ENCODE measurements at places on chromosomes 11 and 22.
A peak's percentile ranks its signal among the peaks of the same experiment; 100 is the strongest.

- DNase-seq = no peak
Observed at GRCh38 chr11:17366495-17366894, 14.9 kb downstream of the NCR3LG1 start.

DNA sequence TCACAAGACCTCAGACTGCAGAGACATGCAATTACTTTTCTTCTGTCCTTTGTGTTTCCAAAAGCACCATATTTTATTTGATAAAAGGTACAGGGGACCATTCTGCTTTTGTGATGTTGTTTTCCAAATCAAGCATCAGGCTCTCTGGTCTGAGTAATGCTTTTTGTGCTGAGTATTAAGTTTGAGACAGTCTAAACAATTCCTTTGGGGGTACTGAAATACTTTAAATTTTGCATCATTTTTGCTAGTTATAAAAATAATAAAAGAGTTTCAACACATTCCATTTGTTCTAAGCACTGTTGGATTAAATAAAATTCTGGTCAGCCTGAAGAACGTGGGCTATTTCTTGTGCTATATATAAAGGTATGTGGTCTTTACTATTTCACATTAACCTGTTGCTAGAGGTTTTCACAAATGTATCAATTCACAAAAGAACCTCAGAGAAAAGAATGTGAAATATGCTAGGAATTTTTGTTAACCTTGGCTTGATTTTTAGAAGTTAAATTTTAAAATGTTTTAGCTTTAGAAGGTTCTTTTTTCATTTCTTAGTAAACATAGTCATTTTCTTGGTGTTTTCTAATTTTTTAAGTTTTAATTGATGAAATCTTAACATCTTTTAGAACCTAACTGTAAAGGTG lies 61.6 kb downstream of the C22orf31 start:
- DNase-seq = no peak

DNA sequence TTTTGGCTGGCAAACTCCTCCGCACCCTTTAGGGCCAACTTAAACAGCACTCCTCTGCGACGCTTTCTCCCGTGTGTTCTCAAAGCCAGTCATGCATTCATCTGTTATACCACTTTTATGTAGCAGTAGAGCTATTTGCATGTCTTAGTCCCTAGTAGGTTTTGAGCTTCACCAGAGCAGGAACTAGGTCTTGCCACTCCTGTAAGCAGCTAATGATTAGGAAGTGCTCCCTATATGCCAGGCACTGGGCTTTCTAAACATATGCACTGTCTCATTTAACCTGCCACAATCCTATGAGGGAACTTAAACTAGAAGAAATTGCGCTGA lies 180.8 kb downstream of the DBX1 start:
- DNase-seq = peak; percentile 11

- no peak for DNase-seq
Observed at GRCh38 chr11:119205080-119205479, 1.1 kb upstream of the CBL start.

DNA sequence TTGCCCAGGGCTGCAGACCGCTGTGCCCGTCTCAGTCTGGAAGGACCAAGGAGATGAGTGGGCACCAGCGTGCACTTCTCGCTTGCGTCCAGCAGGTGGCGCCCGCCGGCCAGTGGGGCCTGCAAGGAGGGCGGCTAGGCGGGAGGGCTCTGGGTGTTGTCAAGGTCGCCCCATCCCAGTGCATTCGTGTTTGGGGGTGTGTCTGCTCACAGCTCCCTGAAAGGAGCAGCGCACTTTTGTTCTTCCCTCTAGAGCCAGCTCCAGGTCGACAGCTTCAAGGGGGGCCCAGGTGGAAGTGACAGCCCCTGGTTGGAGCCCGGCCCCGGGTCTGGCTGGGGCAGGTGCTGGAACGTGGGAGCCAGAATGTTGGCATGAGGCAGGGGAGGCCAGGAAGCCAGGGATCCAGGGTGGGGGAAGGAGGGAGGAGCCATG lies 23.4 kb upstream of the MPPED1 start:
- DNase-seq = peak; percentile 82

- no peak for DNase-seq
Observed at GRCh38 chr11:24496386-24496735, 492 bp upstream of the LUZP2 start.

DNA sequence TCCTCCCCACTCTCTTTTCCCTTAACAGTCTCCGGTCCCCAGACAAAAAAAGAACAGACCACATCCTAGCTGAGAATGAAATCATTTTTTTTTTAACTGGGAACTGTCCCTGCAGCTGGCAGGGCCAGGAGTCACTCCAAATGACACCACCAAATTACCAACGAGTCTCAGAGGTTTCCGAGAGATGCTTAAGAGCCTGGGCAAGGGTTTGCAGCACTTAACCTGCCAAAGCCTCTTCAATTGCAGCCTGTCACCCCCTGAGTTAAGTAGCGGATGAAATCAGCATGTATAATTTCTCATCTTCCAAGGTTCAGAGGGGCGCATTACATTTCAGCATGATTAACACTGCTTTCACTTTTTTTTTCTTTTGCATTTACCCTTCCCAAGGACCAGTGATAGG lies 71.8 kb downstream of the TENM4 start:
- no peak for DNase-seq

GRCh38 chr11:43270468-43270867 lies 41.3 kb upstream of the API5 start:
- DNase-seq = no peak

GRCh38 chr11:67375320-67376055 lies 2.1 kb upstream of the CLCF1 start:
- no peak for DNase-seq

- DNase-seq = no peak
Observed at GRCh38 chr11:130448416-130449309, at the start of gene ADAMTS15. TSS of gene ADAMTS15 (plus strand) at chr11:130448645. CDS start at chr11:130448974, 329 bp downstream.

DNA sequence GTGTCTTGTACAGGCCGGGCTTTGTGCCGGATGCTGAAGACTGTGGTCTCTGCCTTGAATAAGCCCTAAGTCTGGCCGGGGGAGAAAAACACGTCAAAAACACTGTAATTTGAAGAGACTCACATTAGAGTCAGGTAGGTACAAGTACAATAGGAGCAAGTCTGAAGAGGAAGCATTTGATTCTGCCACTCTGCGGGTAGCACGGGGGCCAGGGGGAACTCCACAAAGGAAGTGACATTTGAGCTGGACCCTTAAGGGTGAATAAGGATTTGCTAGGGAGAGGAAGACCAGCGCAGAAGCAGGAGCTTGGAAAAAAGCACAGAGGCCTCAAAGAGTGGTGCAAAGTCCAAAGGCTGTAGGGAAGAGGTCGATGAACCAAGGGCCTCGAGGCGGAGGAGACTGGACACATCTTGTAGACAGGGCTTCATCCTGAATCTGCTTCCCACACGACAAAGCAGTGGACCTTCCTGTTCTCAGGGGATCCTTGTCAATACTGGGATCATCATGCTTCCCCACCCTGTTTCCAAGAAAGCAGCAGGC lies 38.7 kb downstream of the BUD13 start:
- peak; percentile 11 for DNase-seq

DNA sequence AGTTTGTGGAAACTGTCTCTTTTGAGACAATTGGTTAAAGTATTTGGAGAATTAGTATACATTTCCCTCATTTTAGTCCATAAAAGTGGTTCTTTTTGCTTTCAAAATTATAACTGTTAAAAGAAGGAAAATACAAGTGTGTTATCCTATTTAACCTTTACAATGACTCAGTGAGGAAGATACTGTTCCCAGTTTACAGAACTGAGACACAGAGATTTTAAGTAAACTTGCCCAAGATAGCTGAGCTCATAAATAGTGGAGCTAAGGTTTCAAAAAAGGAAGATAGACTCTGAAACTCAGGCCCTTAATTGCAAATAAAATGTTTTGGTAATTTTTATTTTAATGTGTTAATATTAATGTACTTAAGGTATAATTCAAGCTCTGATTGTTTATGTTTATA lies 58.9 kb downstream of the DKK3 start:
- DNase-seq = no peak

DNA sequence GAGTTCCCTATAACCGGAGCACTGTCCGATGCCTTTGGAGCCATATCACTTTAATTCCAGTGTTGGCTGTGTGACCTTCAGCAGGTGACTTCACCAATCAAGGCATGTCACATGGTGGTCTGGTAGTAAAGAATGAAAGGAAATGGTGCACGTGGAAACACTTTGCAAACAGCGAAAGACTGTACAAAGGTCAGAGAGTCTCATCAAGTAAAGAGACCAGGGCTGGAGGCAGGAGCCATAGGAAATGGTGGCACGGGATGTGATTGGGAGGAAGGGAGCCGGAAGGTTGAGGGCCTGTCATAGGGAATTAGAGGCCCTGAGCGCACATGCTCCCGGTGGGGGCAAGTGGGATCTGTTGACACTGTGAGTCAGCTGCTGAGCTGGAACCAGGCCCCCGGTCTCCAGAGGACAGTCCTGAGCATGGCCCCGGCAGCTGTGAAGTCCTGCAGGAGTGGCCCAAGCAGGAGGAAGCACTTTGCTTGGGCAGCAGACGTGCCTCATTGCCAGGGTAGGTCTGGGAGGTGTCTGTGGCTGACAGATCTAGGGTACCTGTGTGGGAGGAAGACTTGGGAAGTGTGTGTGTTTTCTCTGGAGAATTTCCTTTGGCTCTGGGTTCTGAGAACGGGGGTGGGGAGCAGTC lies 2.0 kb downstream of the DAGLA start:
- no peak for DNase-seq

GRCh38 chr11:2441171-2441570 lies 3.1 kb downstream of the TRPM5 start:
- DNase-seq = no peak

DNA sequence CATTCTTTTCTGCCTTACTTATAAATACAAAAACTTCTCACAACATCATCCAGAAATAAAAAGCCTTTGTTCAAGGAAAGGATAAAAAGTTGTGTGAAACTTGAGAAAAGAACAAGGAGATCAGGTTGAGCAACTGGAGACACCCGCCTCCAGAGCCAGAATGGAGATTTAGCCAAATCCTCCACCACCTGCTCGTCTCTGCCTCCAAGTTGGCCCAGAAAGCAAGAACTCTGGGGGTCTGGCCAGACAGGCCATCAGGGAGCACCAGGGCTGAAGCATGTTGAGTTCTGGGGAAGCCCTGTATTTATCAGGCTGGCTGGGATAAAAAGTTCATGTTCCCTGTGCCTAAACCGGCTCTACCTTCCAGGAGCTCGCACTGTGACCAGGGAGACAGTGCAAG lies 14.9 kb downstream of the SMCO4 start:
- DNase-seq = no peak

GRCh38 chr11:47071791-47072261 lies 104.9 kb downstream of the ARFGAP2 start:
- no peak for DNase-seq

DNA sequence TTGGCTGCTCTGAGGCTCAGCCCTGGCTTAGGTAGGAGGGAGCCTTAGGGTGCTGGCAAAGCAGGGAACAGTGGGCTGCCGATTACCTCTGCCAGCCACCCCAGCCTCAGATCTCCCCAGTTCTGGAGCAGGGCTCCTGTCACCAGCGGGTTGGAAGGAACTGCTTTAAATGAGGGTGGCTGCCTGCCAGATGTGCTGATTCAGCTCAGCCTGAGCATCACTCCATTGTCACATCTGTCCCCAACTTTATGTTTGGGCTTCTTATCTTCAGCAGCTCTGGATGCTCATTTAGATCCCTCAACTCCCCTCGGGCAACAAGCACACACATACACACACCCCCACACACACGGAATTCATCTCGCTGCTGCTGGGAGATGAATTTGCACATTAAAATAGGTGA lies 16.9 kb upstream of the ANKK1 start:
- DNase-seq = no peak

- no peak for DNase-seq
Observed at GRCh38 chr11:20854215-20854955, 185.0 kb downstream of the NELL1 start.

DNA sequence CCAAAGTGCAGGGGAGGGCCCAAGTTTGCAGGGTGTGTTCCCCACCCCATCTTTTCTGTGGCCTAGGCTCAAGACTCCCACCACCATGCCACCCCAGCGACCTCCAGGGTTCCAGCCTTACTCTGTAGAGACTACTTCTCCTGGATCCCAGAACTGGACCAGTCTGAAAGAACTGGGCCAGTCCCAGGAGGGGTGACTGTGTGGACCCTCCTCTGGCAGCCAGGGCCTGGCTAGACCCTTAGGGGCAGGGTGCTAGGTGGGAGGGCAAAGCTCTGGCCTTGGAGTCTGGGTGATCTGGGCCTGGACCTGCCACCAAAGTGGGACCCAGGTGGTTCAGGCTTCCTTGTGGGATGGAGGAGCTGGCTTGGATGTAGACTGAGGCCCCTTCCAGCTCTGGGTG lies 41.8 kb upstream of the ACCSL start:
- DNase-seq = no peak

GRCh38 chr11:17991783-17992433 lies 20.9 kb downstream of the SERGEF start:
- DNase-seq = peak; percentile 42

DNA sequence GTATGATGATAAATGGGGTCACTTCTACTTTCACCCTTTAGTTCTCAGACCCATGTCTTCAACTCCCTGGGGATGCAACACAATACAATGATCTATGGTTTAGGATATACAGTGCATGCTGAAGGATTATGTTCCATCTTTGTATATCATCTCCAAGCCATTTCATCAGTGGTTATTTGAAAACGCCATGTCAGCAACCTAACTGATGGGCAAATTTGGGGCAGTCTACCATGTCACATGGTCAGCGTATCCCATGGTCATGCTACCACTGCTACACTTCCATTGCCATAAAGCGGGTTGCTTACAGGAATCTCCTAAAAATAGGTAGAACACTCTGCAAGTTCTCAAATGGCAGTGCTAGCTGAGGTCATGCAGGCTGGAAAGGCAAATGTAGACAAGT lies 236.5 kb upstream of the ISX start:
- DNase-seq = no peak
